Smooth muscle cell of trachea (primary cell): ENCODE measurements at places on chromosomes 3 and 15. TPM values are rescaled to one million over a fixed set of nuclear protein-coding genes. Genes with fewer than 3 reads are reported as not detected.

Gene C3orf33
- 1.3 and 4.1 TPM in 2 replicates for total RNA-seq

Gene MOBP
- total RNA-seq = under 0.01 TPM in 1 of 2 replicates, not detected in the other

Gene ATP10A
- total RNA-seq = 3.5 and 5.8 TPM in 2 replicates

Gene PIF1
- 5.0 and 19.1 TPM in 2 replicates for total RNA-seq

Gene ARGFX
- total RNA-seq = not detected in 2 replicates

Gene CSPG5
- under 0.01 and 0.44 TPM in 2 replicates for total RNA-seq

Gene BSN
- total RNA-seq = under 0.01 and 0.17 TPM in 2 replicates
